Suppressor macrophage (primary cell): ENCODE measurements at places on chromosomes 3 and 15.

- DNase-seq: no peak
Measured at GRCh38 chr3:127986803-127987202, 65.4 kb upstream of the SEC61A1 start.

GRCh38 chr3:172241405-172241804 is 202.0 kb downstream of the FNDC3B start:
- DNase-seq: no peak

- DNase-seq: no peak
Measured at GRCh38 chr3:100810671-100811070, 101.4 kb downstream of the TFG start.

DNA sequence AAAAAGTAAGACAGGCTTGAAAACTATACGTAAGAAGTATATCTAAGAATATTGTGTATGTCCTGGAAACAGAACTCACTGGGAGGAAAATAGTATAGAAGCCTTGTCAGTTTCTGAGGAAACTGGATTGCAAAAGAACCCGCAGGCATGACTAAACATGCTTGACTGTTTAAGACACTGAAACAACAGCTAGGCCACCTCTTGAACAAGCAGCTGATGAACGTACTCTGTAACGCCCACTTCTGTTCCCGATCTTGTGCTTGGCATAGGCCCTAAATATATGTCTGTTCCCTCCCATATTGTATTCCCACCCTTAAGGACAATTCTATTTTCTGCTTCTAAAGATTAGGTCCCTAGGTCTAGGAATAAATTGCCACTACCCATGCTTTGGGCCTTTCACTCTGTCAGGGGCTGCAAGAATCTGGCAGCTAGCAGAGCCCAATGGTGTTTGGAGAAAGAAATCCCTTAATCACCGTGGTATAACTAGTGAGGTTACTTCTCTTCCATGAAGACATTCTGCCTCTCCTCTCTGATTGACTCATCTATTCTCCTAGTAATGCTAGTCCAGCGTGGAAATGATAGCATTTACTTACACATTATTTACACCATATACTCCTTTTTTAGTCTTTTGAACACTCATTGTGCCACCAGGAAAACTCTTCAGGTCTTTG is 46.2 kb downstream of the CD200 start:
- DNase-seq: peak; percentile 86

DNA sequence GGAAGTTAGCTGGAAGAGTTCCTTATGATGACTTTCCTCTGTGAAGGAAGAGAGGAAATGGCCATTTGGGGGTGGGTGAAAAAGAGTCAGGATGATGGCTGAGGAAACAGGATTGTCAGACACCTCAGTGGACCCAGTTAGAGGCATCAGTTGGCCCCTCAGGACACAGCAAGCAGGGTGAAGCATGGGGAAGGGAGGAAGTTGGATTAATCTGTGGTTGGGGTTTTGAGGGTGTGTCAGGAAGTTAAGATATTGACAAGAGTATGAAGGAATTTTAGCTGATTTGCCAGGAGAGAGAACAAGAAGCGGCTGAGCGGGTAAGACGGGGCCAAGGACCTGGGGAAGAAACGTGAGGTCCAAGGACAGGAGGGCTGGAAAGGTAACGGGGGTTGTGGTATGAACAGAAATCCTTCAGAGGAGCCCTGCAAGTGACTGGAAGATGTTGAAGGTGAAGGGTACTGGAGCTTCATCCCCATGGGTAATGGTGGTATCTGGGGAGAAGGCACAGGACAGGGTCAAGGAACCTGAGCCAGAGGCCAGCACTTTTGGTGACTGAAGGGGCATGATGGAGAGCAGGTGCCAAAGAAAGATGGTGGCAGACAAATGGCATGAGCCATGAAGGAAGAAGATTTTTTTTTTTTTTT is 2.7 kb downstream of the UQCC5 start:
- no peak for DNase-seq

GRCh38 chr15:69058830-69059556 is 44.5 kb downstream of the NOX5 start:
- peak; percentile 93 for DNase-seq

DNA sequence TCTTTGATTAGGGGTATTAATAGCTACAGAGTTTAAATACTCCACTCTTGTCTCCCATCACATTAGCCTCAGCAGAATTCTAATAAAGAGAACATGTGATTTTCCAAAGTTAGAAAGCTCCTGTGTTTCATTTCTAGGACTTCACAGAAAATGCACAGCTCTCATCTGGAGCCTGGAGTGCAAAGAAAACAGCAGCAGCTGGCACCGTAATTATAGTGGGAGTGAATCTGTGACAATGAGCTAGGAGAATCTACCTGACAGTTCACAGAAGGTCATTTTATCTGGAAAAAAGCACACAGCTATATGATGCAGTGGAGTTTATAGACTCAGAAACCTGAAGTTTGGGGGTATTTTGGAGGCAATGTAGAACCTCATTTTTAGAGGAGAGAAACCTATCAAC is 5.4 kb upstream of the TRIM59 start:
- no peak for DNase-seq

DNA sequence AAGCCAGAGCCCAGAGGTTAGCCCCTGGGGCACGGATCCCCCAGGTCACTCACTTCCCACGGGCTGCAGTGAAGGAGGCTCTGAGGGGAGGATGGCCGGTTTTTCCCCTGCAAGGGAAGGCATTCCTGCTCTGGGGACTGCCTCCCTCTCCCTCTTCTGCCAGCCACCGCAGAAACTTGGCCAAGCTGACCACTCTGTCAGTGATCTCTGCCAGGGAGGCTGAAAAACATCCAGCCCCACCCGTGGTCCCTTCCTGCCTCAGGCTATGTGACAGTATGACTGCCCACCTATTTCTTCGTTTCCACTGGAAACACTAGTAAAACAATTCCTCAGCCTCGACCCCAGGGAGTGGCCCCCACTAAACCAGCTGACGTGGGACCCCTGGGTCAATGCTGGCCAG is 14.6 kb upstream of the FANCD2 start:
- DNase-seq: no peak

GRCh38 chr3:71487418-71487817 is 96.1 kb downstream of the FOXP1 start:
- peak; percentile 26 for DNase-seq

DNA sequence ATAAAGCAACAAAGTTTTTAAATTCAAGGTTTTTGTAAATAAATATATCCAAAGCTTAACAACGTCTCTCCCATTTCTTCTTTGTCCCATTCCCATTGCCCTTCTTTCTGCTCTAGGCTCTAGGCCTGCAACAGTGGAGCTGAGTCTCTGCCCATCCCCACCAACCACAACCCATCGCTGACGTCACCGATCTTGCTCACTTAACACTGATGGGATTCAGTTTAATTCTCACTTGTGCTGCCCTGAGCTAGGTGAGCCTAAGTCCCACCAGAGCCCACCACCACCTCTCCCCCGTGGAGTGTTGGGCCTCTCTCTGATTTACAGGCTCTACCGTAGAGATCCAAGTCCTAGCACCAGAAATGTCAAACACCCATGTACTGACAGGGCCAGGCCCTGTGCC is 61.3 kb upstream of the RAB6B start:
- DNase-seq: no peak

- no peak for DNase-seq
Measured at GRCh38 chr3:195388380-195388779, 54.4 kb downstream of the ACAP2 start.

DNA sequence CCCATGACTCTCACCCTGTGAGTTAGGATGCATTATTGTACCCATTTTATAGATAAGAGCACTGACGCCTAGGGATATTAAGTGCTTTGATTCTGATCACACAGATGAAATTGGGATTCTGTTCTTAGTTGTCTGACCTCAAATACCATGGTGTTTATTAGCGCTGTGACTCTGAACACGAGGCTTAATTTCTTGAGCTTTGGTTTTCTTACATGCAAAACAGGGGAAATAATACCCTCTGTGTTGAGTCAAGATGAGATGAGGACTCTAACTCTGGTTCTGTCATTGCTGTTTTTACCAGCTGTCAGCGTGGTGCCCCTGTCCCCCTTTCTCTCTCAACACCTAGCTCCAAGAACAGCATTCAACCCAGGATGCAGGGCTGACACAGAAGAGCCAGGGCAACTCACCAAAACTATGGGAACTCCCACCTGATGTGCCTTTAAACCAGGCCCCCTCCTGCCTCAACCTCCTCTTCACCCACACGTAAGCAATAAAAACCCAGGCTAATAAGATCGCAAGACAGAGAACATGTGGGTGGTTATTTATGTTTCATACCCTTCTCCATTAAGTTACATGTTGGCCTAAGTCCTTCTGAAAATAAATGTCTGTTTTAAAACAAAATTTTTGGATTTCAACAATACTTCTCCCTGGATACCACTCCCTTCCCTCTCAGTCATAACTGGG is 100.1 kb upstream of the SPATA12 start:
- no peak for DNase-seq

DNA sequence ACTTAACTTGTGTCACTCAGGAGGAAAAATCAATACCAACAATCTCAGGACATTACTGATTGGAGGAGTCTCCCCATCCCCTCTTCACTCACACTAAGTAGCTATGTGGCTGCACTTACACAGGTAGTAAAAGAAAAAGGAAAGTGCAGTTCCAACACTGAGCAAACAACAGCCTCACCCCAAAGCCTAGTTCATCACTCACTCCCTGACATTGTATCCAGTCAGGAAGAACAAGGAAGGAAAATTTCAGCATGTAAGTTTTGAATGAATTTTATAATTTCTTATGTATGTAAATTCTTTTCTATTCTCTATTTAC is 273.4 kb downstream of the IGSF11 start:
- no peak for DNase-seq

DNA sequence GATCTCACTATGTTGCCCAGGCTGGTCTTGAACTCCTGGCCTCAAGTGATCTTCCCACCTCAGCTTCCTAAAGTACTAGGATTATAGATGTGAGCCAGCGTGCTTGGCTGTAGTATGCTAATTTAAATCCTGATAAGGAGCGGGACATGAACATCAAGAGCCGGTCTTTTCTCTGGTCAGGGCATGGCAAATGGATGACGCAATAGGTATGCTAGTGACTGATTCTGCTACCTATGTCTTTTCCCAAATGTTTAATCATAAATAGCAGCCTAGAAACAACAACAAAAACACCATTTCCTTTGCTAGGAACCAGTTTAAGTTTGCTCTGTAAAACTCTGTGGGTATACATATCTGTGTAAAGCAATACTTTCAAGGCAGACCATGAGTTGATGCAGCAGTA is 64.7 kb downstream of the STARD9 start:
- no peak for DNase-seq

DNA sequence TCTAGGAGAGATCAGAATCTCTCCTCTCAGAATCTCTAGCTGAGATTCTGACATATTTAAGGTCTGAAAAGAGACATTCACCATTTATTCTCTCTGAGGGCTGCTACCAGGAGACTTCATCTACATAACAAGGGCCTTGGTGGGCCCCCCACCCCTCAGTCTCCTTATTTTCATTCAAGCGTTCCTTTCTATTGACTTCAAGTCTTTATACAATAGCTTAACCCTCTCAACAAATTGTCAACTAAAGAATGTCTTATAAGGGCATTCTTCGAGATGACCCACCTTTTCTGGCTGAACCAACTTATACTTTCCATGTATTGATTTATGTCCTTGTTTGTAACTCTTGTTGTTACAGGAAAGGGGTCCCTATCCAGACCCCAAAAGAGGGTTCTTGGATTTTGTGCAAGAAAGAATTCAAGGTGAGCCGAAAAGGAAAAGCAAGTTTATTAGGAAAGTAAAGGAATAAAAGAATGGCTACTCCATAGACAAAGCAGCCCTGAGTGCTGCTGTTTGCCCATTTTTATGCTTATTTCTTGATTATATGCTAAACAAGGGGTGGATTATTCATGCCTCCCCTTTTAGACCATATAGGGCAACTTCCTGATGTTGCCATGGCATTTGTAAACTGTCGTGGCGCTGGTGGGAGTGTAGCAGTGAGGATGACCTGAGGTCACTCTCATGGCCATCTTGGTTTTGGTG is 209.5 kb upstream of the ALCAM start:
- no peak for DNase-seq

GRCh38 chr15:51621936-51622603 is 501 bp downstream of the DMXL2 start:
- DNase-seq: peak; percentile 82

GRCh38 chr15:40252438-40253166 is 13.7 kb downstream of the PAK6 start:
- DNase-seq: peak; percentile 26

GRCh38 chr15:59298225-59298853 is 74.3 kb downstream of the MYO1E start:
- DNase-seq: no peak

DNA sequence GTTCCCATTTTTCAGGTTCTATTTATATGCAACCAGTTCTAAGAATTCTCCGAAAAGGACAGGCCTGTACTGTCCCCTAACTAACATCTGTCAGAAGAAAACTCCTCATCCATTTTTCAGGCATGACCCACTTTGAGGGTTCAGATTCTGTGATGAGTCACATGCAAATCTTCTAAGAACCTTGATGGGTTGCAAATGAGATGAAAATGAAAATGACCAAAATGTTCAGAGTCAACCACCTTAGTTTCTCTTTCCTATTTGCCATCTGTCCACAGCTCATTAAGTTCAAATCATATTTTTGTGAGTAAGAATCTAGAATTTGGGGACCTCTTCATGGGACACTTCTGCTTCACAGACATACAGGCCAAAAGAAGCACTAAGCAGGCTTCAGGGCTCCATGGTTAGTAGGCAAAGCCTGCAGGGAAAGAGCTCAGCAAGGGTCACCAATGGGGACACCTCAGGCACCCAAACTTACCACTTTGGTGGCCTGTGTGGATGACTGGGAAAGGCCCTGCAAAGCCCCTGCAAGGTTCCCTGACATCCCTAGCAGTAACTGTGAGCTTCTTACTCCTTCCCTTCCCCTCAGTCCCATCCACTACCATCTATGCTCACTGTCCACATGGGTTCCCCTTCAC is 122.0 kb downstream of the WDR76 start:
- DNase-seq: no peak

DNA sequence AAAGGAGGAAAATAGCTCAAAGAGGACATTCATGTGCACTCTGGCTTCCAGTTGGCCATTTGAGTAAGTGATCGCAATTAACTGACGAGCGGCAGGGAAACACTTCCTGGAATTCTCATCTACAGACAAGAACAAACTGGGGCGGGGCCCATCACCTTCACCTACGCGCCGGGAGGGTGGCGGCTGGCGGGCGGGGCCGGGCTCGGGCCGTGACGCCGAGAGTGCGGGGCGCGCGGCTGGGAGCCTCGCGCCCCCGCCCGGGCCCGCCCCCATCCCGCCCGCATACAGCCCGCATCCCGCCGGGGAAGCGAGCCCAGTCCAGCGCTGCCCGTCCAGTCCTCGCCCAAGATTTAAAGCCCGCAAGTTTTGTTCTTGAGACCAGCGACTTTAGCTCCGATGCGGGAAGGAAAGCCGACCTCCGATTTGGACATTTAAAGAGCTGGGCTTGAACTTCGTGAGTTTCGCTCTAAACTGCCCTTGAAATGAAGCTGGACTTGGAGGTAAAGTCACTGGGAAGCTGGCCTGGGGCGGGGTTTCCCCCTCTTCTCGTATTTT is at the start of gene B3GNT5:
TSS of gene B3GNT5 (plus strand) at position 281 of the 555 bp plus-strand sequence. CDS start 16,546 bp downstream, outside the sequence.
- peak; percentile 59 for DNase-seq

DNA sequence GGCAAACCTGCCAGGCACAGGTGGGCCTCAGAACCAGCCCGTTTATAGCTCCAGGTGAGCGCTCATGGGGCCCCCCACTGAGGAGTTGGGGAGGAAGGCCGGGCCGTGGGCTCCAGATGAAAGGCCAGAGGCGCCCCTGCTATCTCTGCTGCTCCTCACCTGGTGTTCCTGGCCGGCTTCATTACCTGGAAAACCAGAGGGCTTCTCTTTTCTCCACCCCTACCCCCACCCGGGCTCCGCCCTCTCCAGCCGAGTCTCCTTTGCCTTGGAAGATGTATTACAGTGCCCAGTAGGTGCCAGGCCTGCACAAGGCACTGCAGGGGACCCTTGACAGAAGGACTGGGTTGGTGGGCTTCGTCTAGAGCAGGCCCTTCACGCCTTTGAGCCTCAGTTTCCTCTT is 111.4 kb downstream of the WNT7A start:
- DNase-seq: no peak

- no peak for DNase-seq
Measured at GRCh38 chr15:79966634-79967297, 4.2 kb downstream of the BCL2A1 start.
